ENCODE measurements at places on chromosomes 13 and 19. TPM values are rescaled to one million over a fixed set of nuclear protein-coding genes. Genes with fewer than 3 reads are reported as not detected.

POU2F2 gene
- 0.22 TPM for total RNA-seq

SYT5 gene
- 3.1 TPM for total RNA-seq

TLE2 gene
- 2.7 TPM for total RNA-seq

FFAR2 gene
- total RNA-seq = not detected

ZSCAN4 gene
- not detected for total RNA-seq
